ENCODE measurements at places on chromosomes 11 and 22.

DNA sequence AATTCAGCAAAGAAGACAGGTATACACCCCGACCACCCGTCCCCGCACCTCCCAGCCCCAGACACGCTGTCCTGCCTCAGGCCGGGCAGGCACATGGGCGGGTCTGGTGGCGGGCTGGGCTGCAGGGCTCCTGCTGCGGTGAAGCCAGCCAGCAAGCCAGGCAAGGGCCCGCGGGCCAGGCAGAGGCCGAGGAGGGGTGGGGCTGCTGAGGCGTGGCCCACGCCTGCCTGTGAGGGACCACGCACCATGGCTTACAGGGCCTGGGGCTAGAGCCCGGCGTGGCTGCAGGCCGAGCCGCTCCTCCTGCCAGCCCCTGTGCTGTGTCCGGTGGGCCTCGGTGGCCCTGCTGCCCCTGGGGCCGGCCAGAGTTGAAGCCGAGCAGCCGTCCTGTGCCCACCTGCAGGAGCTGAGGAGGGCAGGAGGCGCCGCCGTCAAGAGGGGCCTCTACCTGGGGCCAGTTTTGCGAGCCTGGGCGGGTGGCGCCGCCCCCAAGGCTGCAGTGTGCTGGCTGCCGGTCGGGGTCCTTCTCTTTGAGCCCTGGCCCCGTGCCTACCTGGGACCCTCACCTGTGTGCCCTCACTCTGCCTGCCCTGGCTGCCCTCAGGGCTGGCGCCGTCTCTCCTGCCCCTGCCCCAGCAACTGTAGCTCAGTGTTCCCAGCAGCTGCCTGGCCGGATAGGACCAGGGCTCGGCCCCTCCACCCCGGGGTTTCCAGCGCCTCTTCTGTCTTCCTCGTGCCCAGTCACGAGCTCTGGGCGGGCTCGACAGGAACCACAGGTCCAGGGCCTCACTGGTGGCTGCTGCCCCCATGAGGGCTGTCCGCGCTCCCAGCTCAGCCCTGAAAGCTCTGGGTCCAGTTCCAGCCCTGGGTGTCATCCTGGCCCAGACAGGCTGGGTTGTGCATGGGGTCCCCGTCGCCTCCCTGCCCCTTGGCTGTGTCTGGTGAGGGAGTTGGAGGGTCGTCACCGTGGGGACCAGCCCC, 38.4 kb downstream of the MOB2 start:
- DNase-seq: no peak

- DNase-seq: no peak
Measured at GRCh38 chr22:42964994-42965699, 49.8 kb downstream of the PACSIN2 start.

GRCh38 chr22:27467711-27468110, 333.8 kb downstream of the MN1 start:
- no peak for DNase-seq

DNA sequence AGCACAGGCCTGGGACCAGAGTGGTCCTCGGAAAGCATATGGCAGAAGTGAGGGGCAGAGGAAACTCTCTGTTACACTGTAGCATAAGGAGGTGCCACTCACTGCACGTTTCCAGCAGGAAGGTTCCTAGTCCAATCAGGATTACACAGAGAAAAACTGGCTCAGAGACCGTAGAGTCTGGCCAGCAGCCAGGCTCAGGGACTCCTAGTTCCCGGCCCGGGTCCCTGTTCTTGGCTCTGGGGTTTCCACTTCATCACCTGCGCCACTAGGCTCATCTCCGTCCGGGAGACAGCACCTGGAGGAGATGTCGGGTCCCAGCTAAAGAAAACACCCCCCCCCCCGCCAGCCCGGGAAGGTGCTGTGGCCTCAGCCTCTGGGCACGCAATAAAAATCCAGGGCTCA, 1.1 kb downstream of the TTLL12 start:
- no peak for DNase-seq

- peak; percentile 33 for DNase-seq
Measured at GRCh38 chr11:9459667-9460321, 1.0 kb upstream of the ZNF143 start.

GRCh38 chr11:107408762-107409211, 48.8 kb downstream of the CWF19L2 start:
- DNase-seq: no peak

DNA sequence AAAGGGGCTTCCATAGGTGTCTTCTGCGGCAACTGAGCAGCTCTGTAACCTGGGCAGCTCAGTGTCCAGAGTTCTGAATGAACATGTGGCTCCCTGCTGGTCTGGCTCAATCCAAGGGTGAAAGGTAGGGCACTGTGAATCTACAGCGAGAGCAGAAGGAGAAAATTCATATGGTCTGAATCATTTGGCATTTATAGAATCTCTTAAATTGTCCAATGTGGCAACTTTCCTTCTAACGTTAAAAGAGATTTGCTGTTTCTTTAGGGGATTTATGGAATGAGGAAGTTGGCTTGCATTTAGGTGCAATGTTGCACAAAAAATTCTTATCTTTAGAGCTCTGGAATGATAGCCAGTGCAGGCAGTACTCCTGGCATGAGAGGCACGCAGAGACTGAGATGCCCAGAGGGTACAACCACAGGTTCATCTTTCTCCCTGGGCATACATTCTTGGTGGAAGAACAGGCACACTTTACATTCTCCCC, 17.0 kb downstream of the ATXN10 start:
- DNase-seq: no peak

DNA sequence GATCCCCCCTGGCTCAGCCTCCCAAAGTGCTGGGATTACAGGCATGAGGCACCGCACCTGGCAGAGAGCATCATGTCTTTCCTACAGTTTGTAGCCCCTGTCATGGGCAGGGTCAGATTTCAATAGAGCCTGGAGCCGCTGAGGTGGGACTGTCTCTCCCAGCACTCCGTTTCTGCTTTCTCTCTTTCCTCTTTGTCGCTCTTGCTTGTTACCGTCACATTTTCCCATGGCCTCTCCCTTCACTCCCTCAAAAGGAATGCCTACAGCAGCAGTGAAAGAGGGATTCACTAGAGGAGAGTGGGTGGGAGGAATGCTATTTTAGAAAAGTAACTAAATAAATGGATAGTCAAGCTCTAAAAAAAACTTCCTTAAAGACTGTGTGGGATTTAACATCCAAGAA, 136.7 kb upstream of the TTC12 start:
- no peak for DNase-seq

DNA sequence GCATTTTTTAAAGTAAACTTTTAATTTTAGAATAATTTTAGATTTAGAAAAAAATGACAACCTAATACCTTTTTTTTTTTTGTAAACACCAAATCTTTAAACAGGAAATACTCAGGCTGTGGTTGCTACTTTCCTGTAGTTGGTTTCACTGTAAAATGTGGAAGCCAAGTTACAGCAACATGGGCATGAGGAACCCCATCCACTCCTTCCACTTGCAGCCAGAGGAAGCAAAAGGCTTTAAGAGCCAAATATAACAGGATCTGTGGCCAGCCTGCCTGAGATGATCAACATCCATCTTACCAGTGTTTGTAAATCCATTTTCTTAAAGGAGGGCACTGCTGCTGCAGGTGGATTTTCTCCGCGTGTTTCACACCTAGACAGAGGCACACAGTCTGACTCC, 66.2 kb downstream of the TNRC6B start:
- DNase-seq: peak; percentile 51

DNA sequence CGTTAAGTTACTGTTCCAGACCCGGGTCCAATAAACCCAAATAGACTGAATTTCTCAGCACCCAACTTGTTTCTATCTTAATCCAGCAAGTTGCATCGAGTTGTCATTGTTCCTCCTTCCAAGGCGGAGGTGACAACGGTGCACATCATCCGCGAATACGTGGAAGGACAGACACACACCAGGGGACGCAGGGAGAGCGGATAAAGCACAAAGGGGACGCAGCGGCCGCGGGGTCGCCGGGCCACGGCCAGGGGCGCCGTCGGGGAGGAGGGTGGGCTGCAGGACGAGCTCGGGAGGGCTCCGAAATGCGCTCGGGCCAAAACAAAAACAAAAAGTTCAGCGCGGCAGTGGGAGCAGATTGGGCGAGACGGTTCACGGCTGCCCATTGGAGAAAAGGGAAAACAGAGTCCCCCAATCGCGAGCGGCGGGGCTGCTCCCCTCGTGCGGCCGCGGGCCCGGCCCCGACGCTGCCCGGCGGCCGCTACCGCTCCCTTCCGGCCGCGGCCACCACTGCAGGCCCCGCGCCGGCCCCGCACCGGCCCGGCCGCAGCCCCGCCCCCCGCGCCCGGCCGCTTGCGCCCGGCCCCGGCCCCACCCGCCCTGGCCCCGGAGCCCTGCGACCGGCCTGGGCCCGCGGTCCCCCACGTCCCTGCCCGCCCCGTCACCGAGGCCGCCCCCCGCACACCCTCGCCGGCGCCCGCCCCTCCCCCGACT, 518 bp downstream of the KMT5B start:
- peak; percentile 61 for DNase-seq

- DNase-seq: no peak
Measured at GRCh38 chr11:29801561-29801960, 215.3 kb downstream of the KCNA4 start.

GRCh38 chr22:22934543-22935055, 47.0 kb downstream of the IGLL5 start:
- no peak for DNase-seq

GRCh38 chr22:23393721-23394320, 186.3 kb downstream of the IGLL1 start:
- DNase-seq: no peak

GRCh38 chr11:14449302-14449714, 50.3 kb downstream of the COPB1 start:
- DNase-seq: no peak

DNA sequence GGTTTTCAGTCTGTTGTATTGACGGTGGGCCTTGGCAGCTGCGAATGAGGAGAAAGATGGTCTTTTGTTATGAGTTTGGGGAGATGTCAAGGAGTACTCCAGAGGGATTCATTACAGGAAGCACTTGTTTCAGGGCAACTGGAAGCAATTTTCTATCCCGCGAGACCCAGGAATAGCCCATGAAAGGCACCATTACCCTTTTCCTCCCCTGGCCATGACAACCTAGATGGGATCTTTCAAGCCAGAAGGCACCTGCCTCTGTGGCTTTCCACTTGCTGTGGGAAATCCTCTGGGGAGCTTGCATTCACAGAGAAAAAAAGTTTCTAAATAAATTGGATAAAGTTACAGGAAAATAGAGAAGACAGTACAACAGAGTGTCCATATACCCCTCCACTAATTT, 2.7 kb downstream of the ZNF215 start:
- DNase-seq: no peak

GRCh38 chr11:118643142-118643994, 36.0 kb downstream of the PHLDB1 start:
- no peak for DNase-seq

GRCh38 chr11:63641727-63642126, 27.5 kb upstream of the PLAAT3 start:
- DNase-seq: no peak

DNA sequence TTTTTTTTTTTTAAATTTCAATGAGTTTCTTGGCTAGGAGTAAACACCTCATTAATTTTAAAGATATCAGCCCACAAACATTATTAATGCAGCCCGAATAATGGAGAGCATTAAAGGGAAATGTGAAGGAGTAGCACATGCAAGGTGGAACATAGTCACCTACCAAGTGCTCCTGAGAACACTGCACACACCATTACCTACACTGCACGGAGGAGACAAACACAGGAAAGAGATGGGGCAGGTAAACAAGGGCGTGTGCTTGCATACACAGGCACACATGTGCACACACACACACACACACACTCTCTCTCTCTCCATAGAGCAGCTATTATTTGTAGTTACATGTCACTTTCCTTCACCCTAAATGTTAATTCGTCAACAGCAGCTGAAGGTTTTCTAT, 30.2 kb downstream of the HTR3B start:
- no peak for DNase-seq

- DNase-seq: no peak
Measured at GRCh38 chr11:12496181-12497025, 119.0 kb downstream of the PARVA start.

GRCh38 chr22:43642319-43643206, 169.5 kb downstream of the EFCAB6 start:
- DNase-seq: no peak

DNA sequence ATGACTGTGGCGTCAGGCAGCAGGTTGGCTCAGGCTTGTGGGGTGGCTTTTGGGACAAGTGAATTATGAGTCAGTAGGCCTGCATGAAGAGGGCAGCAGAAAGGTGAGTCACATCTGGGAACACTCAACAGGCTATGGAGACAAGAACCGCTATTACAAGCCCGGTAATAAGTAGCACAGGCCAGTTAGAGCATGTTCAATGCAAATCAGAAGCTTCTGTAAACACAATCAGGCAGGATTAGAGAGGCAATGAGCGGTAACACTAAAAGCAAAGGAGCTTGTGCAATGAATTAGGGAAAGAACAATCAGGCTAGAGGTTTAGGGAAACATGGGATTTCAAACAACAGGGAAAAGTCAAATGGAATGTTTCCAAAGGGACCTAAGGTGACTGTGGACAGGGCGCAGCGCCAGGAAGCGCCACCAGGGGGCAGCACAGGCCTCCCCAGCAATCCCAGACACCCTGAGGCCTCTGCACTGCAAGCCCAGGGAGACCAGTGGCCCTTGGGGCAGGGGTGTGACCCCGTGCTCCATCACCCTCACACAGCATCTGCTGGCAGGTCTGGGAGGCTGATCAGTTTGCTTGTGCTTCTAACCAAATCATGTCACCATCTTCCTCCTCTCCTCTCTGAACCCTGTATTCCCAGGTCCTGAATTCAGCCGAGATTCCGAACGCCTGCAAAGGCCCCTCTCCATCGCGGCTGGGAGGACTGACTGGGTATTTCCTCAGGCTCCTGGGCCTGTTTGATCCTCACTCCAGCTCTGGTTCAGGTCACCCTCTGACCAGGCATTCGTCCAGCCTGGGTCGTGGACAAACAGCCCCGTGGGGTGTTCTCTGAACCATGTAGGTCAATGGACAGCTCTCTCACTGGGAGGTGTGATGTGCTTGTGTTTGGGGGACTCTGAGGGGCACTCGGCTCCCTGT, 50.0 kb downstream of the C11orf58 start:
- DNase-seq: peak; percentile 61

DNA sequence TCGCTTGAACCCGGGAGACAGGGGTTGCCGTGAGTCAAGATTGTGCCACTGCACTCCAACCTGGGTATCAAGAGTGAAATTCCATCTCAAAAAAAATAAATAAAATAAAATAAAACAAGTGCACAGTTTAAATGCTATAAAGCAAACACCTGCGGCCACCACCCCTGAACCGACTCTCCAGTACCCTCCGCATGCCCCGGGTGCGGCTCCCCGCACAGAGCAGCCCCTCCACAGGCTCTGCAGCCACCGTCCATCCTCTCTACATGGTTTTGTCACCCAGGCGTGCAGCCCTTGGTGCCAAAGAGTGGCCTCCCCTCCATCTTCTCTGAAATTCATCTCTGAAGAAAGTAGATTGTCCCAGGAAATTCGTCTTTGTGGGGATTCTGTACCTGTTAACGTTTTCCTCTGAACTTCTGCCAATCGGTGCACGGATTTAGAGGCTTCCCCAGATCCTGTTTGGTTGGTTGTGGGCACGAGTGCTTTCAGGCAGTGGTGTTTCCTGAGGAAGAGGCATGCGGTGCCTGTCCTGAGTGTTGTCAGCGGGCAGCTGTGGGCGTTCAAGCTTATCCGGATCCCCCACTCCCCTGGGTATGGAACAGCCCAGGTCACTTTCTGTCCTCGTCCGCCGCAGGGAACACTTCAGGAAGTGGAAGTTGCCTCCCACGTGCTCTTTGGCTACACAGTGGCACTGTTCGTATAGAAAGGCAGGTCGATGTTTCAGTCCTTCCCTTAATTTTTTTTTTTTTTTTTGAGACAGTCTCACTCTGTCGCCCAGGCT, 4.1 kb downstream of the MIOX start:
- DNase-seq: no peak

All from CD4-positive, alpha-beta T cell treated with Interleukin-2 at 100 ng/mL for 4 hours (primary cell).